ENCODE measurements at places on chromosomes 6 and 20. TPM values are rescaled to one million over a fixed set of nuclear protein-coding genes. Genes with fewer than 3 reads are reported as not detected.

SLC29A1 gene
- total RNA-seq, result 33.6 TPM

DNA sequence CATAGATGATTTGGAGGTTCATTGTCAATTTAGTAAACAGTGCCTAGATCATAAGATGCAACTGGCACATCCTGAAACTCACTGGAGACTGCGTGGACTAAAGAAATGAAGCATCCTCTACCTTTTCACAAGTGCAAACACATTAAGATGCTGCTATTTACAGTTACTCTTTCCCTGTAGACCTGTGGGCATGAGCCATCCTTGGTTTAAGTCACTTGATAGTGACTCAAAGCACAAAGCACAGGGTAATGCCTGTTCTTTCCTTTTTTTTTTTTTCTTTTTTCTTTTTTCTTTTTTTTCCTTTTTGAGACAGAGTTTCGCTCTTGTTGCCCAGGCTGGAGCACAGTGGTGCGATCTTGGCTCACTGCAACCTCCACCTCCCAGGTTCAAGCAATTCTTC is 10.0 kb upstream of the HLA-DQA1 start:
- no peak overlapping the region for H3K4me3 ChIP-seq
- no peaks in the 10 kb centered on the region for H3K36me3 ChIP-seq
- no peaks in the 10 kb centered on the region for H3K27me3 ChIP-seq
- DNase-seq, result no peak
- H3K4me1 ChIP-seq, result no peaks in the 10 kb centered on the region

DNA sequence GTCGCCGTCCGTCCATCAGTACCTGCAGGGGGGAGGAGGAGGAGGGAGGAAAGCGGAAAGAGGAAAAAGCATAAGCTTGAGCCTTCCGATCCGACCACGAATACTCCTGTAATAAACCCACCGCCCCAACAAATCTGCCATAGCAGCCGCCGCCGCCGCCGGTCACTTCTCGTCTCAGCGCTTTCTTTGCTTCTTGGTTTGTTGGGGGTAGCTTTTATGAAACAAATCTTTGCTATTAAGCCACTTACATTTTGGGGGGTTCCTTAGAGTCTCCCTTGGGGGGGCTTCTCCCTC is 277 bp downstream of the ADGRB3 start:
- H3K4me1 ChIP-seq, result peaks cover 23% of the 10 kb centered on the region
- H3K4me3 ChIP-seq, result peak overlapping the region; percentile 92
- H3K36me3 ChIP-seq, result no peaks in the 10 kb centered on the region
- no peak for DNase-seq

DNA sequence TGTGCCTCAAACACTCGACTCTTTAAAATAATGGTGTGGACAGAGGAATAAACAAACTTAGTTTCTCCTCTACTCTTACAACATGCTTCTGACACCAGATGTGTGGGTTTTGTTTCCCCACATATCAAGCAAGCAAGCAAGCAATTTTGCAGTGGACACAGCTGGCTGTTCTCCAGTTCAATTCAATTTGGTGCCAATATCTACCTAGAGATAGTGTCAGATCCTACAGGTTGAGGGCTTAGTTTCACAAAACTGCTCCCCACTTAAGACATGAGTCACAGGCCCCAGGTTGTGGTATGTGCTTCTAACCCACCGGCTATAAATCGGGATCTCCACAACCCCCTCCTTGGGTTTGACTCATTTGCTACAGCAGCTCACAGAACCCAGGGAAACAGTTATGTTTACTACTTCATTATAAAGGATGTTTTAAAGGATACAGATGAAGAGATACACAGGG is 131.4 kb upstream of the TRAF3IP2 start:
- peak overlapping the region; percentile 28 for H3K27ac ChIP-seq
- H3K4me3 ChIP-seq, result no peak overlapping the region
- no peaks in the 10 kb centered on the region for H3K27me3 ChIP-seq
- DNase-seq, result no peak

GRCh38 chr6:108862479-108863191 is 14.4 kb downstream of the ARMC2 start:
- H3K27me3 ChIP-seq, result no peaks in the 10 kb centered on the region
- H3K36me3 ChIP-seq, result peaks cover 34% of the 10 kb centered on the region
- DNase-seq, result no peak
- H3K4me1 ChIP-seq, result peaks cover 4% of the 10 kb centered on the region
- H3K27ac ChIP-seq, result no peak overlapping the region
- no peak overlapping the region for H3K4me3 ChIP-seq

GRCh38 chr6:33075568-33076405 is at the start of gene HLA-DPB1:
Gene HLA-DPB1, plus strand, starts transcription at chr6:33075990. Its CDS starts 52 bp downstream, at chr6:33076042.
- H3K4me3 ChIP-seq, result no peak within 1 kb of the TSS
- DNase-seq, result no peak
- H3K27me3 ChIP-seq, result peaks cover 26% of the 10 kb centered on the region
- H3K36me3 ChIP-seq, result no peaks in the 10 kb centered on the region

GRCh38 chr6:71544028-71544427 is 255.4 kb downstream of the OGFRL1 start:
- H3K27me3 ChIP-seq, result peaks cover 3% of the 10 kb centered on the region
- DNase-seq, result no peak
- no peaks in the 10 kb centered on the region for H3K36me3 ChIP-seq
- no peak overlapping the region for H3K27ac ChIP-seq
- no peak overlapping the region for H3K4me3 ChIP-seq

- peak overlapping the region; percentile 73 for H3K27ac ChIP-seq
- H3K27me3 ChIP-seq, result peaks cover 18% of the 10 kb centered on the region
- no peaks in the 10 kb centered on the region for H3K36me3 ChIP-seq
- H3K4me1 ChIP-seq, result peaks cover 51% of the 10 kb centered on the region
These were observed 62.4 kb downstream of the GCNT2 start for GRCh38 chr6:10583509-10583901.

DUSP22 gene
- total RNA-seq, result 20.2 TPM

GRCh38 chr6:157449610-157450009 is 68.6 kb downstream of the ZDHHC14 start:
- no peak for DNase-seq
- H3K27me3 ChIP-seq, result no peaks in the 10 kb centered on the region
- H3K36me3 ChIP-seq, result no peaks in the 10 kb centered on the region
- H3K4me1 ChIP-seq, result peaks cover 9% of the 10 kb centered on the region
- no peak overlapping the region for H3K4me3 ChIP-seq

- peaks cover 46% of the 10 kb centered on the region for H3K4me1 ChIP-seq
- H3K27me3 ChIP-seq, result peaks cover 16% of the 10 kb centered on the region
- DNase-seq, result no peak
- H3K4me3 ChIP-seq, result peak overlapping the region; percentile 15
- H3K36me3 ChIP-seq, result peaks cover 3% of the 10 kb centered on the region
These were observed 185.1 kb upstream of the SULF2 start for GRCh38 chr20:47970282-47970903.

DNA sequence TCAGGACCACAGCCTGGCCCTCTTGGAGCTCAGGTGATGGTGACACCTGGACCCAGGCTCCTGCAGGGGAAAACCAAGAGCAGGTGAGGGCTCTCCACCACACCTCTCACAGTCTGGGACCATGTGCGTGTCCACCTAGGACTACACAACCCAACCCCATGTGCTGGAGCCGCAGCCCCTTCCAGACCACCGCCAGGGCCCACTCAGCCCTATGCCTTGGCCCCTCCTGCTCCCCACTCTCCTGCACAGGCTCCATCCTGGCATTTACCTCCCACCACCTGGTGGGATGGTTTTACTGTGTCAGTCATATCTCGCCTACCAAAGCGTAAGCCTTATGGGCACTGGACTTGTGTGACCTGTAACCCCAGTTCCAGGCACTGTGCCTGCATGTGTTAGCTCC is 13.1 kb upstream of the ADAM33 start:
- no peak overlapping the region for H3K27ac ChIP-seq
- no peak overlapping the region for H3K4me3 ChIP-seq
- H3K27me3 ChIP-seq, result peaks cover 2% of the 10 kb centered on the region
- no peak for DNase-seq

DNA sequence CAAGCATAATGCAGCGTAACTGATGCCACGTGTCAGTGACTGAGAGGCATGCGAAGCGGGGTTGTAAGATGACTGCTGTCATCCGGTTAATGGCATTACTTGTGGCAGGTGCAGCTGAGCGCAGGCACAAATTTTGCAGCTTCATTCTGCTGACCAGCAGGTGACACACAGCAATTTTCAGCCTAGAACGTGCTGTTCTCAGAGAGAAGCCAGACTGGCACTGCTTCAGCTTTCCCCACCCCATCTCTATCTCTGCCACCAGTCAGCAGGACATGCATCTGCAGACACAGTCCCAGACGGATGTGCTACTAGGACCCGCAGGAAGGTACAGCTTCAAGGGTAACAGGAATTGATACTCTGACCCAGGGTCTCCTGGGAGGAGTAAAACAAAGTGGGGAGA is 221.8 kb downstream of the KIF16B start:
- no peaks in the 10 kb centered on the region for H3K27me3 ChIP-seq
- peaks cover 15% of the 10 kb centered on the region for H3K4me1 ChIP-seq
- H3K27ac ChIP-seq, result no peak overlapping the region
- H3K36me3 ChIP-seq, result no peaks in the 10 kb centered on the region
- DNase-seq, result no peak
- H3K4me3 ChIP-seq, result no peak overlapping the region

MCM8 gene
- 19.9 TPM for total RNA-seq

MRAP2 gene
- total RNA-seq, result 0.74 TPM

DNA sequence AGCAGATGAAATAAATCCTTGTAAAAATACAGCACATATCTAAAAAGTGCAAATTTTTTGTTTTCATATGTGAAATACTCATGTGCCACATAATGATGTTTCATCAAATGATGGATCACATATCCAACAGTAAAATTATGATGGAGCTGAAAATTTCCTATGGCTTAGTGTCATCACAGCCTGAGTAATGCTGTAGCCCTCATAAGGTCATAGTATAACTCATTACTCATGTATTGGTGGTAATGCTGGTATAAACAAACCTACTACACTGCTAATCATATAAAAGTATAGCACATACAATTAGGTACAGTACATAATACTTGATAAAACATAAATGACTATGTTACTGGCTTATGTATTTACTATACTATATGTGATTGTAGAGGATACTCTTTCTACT is 12.9 kb downstream of the TSPYL1 start:
- H3K27ac ChIP-seq, result no peak overlapping the region
- H3K4me3 ChIP-seq, result no peak overlapping the region
- peaks cover 6% of the 10 kb centered on the region for H3K4me1 ChIP-seq
- no peaks in the 10 kb centered on the region for H3K27me3 ChIP-seq
- peaks cover 28% of the 10 kb centered on the region for H3K36me3 ChIP-seq

DNA sequence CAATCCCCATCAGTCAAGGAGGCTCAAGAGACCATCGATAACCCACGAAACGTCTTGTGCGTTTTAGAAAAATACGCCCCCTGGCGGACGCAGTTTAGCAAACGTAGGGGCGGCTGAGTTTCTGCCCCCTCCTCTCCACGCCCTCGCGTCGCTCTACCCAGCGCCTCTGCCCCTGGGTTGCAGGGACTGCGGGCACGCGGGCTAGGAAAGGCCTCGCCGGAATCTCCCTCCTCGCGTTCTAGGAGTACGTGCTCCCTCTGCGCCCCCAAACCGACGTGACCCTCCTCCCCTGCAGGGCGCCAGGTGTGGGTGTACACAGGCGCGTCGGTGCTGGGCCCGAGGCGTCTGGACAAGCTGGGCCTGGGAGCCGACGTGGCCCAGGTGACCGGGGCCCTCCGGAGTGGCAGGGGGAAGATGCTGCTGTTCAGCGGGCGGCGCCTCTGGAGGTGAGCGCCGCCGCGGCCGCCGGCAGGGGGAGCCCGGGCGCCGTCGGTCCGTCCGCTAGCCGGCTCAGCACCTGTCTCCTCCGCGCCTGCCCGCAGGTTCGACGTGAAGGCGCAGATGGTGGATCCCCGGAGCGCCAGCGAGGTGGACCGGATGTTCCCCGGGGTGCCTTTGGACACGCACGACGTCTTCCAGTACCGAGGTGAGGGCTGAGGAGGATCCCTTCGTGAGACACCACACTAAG is 5.3 kb downstream of the MMP9 start:
- no peak overlapping the region for H3K27ac ChIP-seq
- DNase-seq, result no peak
- H3K36me3 ChIP-seq, result no peaks in the 10 kb centered on the region
- H3K27me3 ChIP-seq, result peaks cover 84% of the 10 kb centered on the region

TRIM31 gene
- 1.8 TPM for total RNA-seq

DNA sequence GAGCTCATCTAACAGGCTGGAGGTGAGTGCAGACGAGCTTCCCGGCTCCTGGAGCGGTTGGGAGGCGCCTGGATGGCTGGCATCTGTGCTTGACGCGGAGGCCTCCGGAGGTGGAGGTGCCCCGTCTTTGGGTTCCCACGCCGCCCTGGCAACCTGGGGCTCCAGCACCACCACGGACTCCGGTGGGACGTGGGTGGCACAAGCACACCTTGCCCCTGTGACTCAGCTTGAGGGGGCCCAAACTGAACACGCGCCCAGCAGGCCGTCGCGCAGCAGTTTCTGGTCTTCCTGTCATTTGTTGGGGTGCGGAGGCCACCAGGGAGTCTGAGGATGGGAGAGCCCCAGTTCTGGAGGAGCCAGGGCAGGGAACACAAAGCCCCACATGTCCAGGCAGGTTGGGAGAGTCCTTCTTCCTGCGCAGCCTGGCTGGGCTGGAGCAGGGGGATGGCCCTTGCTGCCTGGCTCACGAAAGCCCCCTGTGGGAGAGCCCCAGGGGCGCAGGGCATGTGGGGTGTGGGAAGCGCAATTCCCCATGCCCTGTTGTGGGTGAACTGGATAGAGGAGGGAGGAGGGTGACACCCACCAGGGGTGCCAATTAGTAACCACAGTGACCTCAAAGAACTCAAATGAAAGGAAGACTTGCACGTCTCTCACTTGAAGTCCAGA is 1378.6 kb upstream of the DEFB115 start:
- no peak overlapping the region for H3K4me3 ChIP-seq
- no peaks in the 10 kb centered on the region for H3K27me3 ChIP-seq
- peaks cover 9% of the 10 kb centered on the region for H3K36me3 ChIP-seq
- H3K4me1 ChIP-seq, result no peaks in the 10 kb centered on the region
